ENCODE measurements at places on chromosomes 13 and 19. TPM values are rescaled to one million over a fixed set of nuclear protein-coding genes. Genes with fewer than 3 reads are reported as not detected.
A peak's percentile ranks its signal among the peaks of the same experiment; 100 is the strongest.

- DNase-seq, result no peak
- H3K27me3 ChIP-seq, result peaks cover 2% of the 10 kb centered on the region
- H3K36me3 ChIP-seq, result no peaks in the 10 kb centered on the region
Observed at GRCh38 chr13:43905435-43906031, 25.8 kb downstream of the LACC1 start.

Gene NUDT19
- total RNA-seq, result 10.0 TPM

- peaks cover 27% of the 10 kb centered on the region for H3K4me1 ChIP-seq
- DNase-seq, result no peak
- H3K36me3 ChIP-seq, result no peaks in the 10 kb centered on the region
- H3K27ac ChIP-seq, result no peak overlapping the region
- H3K27me3 ChIP-seq, result peaks cover 15% of the 10 kb centered on the region
- H3K4me3 ChIP-seq, result no peak overlapping the region
Observed at GRCh38 chr13:99997702-99998214, 16.2 kb downstream of the ZIC2 start.

DNA sequence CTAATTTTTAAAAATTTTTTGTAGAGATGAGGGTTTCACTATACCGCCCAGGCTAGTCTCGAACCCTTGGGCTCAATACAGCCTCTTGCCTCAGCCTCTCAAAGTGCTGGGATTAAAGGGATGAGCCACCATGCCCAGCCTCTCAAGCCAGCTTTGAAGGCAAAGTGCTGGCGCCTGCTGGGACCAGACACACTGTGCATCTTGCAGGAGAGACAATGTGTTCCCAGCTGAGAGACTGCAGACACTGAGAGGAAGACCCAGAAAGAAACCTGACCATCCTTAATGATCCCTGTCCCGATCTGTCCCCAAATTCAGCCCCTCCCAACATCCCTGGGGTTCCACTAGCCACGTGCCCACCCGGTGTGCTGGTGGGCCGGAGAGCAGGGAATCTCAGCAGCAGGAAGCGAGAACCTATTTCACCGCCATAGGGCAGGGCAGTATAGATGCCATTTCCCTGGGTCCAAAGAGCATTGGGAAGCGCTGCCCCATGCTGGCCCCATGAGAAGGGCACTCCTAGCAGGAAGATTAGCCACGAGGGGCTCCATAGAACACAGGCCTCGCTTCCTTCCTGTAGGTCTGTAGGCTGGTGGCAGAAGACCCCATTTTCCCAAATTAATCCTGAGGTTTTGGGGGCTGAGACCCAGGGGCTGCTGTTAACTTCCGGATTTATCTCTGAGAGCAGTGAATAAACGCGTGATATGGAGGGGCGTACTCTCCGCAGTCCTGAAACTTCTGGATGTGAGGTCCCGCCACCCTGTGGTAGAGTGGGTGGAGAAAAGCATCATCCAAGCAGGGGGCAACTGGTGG is 968 bp downstream of the RAVER1 start:
- H3K27ac ChIP-seq, result peak overlapping the region; percentile 99
- peaks cover 6% of the 10 kb centered on the region for H3K36me3 ChIP-seq
- H3K4me3 ChIP-seq, result peak overlapping the region; percentile 94
- no peak for DNase-seq
- H3K4me1 ChIP-seq, result peaks cover 28% of the 10 kb centered on the region

GRCh38 chr19:17245535-17245984 is at the start of gene NR2F6:
Gene NR2F6, minus strand, starts transcription at chr19:17245919. Its CDS starts 699 bp downstream, at chr19:17245220.
- peak within 1 kb of the TSS; percentile 88 for H3K27ac ChIP-seq
- no peaks in the 10 kb centered on the region for H3K36me3 ChIP-seq
- peaks cover 53% of the 10 kb centered on the region for H3K4me1 ChIP-seq
- H3K4me3 ChIP-seq, result peak within 1 kb of the TSS; percentile 90
- no peak for DNase-seq

- H3K27ac ChIP-seq, result peak overlapping the region; percentile 9
- no peak for DNase-seq
- peaks cover 23% of the 10 kb centered on the region for H3K4me1 ChIP-seq
- H3K27me3 ChIP-seq, result no peaks in the 10 kb centered on the region
- no peak overlapping the region for H3K4me3 ChIP-seq
Observed at GRCh38 chr13:76730220-76730619, 156.0 kb downstream of the KCTD12 start.

DNA sequence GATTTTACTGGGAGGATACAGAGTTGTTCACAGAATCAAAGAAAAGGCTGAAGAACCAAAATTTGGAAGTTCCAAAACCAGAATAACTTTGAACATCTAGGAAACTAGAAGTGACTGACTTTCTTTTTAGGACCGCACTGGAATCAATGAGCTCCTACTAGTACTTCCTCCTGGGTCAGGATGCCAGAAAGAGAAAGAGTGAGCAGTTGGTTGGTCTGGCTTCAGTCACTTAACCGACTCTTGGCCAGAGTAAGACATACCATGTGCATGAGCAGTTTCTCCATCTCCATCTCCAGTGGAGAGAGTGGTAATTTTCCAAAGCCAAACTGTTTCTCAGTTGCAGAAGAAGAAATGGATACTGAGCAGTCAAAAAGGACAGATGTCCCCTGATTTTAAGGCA is 27.1 kb upstream of the MTUS2 start:
- no peak for DNase-seq
- peaks cover 9% of the 10 kb centered on the region for H3K4me1 ChIP-seq
- H3K4me3 ChIP-seq, result no peak overlapping the region
- H3K27me3 ChIP-seq, result peaks cover 20% of the 10 kb centered on the region
- H3K27ac ChIP-seq, result no peak overlapping the region
- no peaks in the 10 kb centered on the region for H3K36me3 ChIP-seq

DNA sequence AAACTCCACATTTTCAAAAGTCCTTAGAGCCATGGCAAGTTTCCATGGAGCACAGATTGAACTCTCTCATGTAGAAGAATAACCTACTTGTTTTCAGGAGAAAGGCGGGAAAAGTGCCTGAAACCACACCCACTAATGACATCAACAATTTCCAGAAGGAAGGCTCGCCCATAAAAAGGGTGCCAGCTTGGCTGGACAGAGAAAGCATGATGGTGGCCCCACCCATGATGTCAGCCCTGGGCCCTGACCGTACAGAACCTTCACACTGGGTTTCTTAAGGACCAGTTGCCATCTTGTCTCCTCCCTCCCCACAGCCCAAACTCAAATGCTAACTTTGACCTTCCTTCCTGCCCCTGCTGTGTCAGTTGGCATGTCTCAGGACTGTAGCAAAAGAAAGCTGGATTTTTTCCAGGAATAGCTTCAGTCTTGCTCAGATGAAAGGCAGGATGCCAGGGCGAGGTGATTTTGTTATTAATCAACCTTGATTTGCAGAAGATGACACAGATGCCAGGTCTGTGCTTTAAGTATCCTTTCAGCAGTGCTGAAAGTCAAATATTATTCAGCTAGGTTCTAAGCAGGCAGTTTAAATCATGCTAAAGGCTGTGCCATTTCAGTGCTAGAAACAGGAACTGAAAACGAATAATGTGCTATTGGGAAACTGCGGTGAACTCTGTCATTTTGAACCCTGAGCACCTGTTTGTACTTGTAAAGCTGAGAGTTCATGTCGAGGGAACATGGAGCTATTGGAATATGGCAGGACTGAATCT is 89.5 kb upstream of the RFC3 start:
- peaks cover 16% of the 10 kb centered on the region for H3K4me1 ChIP-seq
- H3K4me3 ChIP-seq, result no peak overlapping the region
- no peak overlapping the region for H3K27ac ChIP-seq
- H3K36me3 ChIP-seq, result no peaks in the 10 kb centered on the region
- H3K27me3 ChIP-seq, result no peaks in the 10 kb centered on the region
- DNase-seq, result no peak

DNA sequence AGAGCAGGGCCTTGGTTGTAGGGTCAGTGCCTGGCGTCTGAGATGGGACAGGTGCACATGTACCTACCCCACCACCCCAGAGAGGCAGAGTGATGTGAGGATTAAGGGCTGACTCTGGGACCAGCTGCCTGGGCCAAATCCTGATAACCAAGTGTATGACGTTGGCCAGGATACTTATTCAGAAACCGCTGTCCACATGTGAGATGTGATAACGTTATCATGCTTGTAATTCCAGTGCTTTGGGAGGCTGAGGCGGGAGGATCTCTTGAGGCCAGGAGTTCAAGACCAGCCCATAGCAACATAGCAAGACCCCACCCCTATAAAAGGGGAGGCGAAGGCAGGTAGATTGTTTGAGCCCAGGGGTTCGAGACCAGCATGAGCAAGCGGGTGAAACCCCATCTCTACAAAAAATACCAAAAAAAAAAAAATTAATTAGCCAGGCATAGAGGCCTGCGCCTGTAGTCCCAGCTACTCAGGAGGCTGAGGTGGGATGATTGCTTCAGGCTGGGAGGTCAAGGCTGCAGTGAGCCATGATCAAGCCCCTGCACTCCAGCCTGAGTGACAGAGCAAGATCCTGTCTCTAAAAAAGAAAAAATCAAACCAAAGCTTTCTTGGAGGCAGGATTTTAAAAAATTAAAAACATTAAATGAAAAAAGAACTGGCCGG is 10.0 kb downstream of the ADGRE5 start:
- no peak overlapping the region for H3K4me3 ChIP-seq
- H3K27ac ChIP-seq, result no peak overlapping the region
- H3K36me3 ChIP-seq, result peaks cover 10% of the 10 kb centered on the region
- H3K4me1 ChIP-seq, result no peaks in the 10 kb centered on the region
- no peak for DNase-seq
- H3K27me3 ChIP-seq, result no peaks in the 10 kb centered on the region

- peaks cover 5% of the 10 kb centered on the region for H3K4me1 ChIP-seq
- H3K4me3 ChIP-seq, result no peak overlapping the region
- H3K27me3 ChIP-seq, result no peaks in the 10 kb centered on the region
- H3K27ac ChIP-seq, result no peak overlapping the region
Observed at GRCh38 chr13:62643799-62644524, 1228.3 kb upstream of the PCDH20 start.

DNA sequence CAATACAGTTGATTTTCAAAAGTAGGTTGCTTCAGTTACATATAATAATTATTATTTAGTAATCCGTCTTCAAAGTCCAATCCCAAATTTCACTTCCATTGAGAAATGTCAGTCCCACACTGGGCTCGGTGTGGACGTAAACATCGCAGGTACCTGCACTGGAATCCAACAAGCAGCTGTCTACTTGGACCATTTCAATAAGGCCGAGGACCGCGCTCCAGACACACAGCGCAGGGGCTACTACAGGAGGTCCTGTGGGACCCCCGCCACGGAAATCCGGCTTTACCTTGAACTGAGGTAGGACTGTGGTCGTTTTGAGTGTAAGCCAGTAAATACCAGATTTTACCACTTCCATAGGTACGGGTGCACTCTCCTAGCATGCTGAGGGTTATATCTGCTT is 30.8 kb downstream of the IRS2 start:
- H3K4me1 ChIP-seq, result peaks cover 28% of the 10 kb centered on the region
- H3K36me3 ChIP-seq, result peaks cover 29% of the 10 kb centered on the region
- no peak overlapping the region for H3K4me3 ChIP-seq
- no peak for DNase-seq
- H3K27me3 ChIP-seq, result no peaks in the 10 kb centered on the region

GRCh38 chr19:30003866-30004265 is 61.8 kb downstream of the URI1 start:
- no peak overlapping the region for H3K4me3 ChIP-seq
- peaks cover 10% of the 10 kb centered on the region for H3K36me3 ChIP-seq
- H3K4me1 ChIP-seq, result peaks cover 25% of the 10 kb centered on the region
- no peak for DNase-seq
- no peak overlapping the region for H3K27ac ChIP-seq
- H3K27me3 ChIP-seq, result no peaks in the 10 kb centered on the region

- no peaks in the 10 kb centered on the region for H3K36me3 ChIP-seq
- peaks cover 13% of the 10 kb centered on the region for H3K4me1 ChIP-seq
- H3K4me3 ChIP-seq, result no peak overlapping the region
- no peaks in the 10 kb centered on the region for H3K27me3 ChIP-seq
- no peak overlapping the region for H3K27ac ChIP-seq
Observed at GRCh38 chr13:60012488-60012887, 151.2 kb downstream of the DIAPH3 start.

GRCh38 chr13:80572308-80572922 is 231.5 kb upstream of the SPRY2 start:
- no peak overlapping the region for H3K27ac ChIP-seq
- no peak overlapping the region for H3K4me3 ChIP-seq
- H3K4me1 ChIP-seq, result no peaks in the 10 kb centered on the region
- H3K36me3 ChIP-seq, result no peaks in the 10 kb centered on the region

Gene KLK12
- total RNA-seq, result not detected

- H3K27ac ChIP-seq, result no peak overlapping the region
- H3K27me3 ChIP-seq, result peaks cover 5% of the 10 kb centered on the region
- H3K4me3 ChIP-seq, result no peak overlapping the region
- no peaks in the 10 kb centered on the region for H3K4me1 ChIP-seq
Observed at GRCh38 chr13:34640179-34640992, 301.7 kb upstream of the NBEA start.

Gene METTL21C
- not detected for total RNA-seq

- H3K27me3 ChIP-seq, result peaks cover 3% of the 10 kb centered on the region
- peak overlapping the region; percentile 91 for H3K4me3 ChIP-seq
- DNase-seq, result no peak
- no peak overlapping the region for H3K27ac ChIP-seq
Observed at GRCh38 chr19:49151267-49152118, 3.7 kb downstream of the HRC start.

GRCh38 chr13:51683597-51683996 is 99.3 kb downstream of the WDFY2 start:
- DNase-seq, result no peak
- H3K27me3 ChIP-seq, result no peaks in the 10 kb centered on the region

DNA sequence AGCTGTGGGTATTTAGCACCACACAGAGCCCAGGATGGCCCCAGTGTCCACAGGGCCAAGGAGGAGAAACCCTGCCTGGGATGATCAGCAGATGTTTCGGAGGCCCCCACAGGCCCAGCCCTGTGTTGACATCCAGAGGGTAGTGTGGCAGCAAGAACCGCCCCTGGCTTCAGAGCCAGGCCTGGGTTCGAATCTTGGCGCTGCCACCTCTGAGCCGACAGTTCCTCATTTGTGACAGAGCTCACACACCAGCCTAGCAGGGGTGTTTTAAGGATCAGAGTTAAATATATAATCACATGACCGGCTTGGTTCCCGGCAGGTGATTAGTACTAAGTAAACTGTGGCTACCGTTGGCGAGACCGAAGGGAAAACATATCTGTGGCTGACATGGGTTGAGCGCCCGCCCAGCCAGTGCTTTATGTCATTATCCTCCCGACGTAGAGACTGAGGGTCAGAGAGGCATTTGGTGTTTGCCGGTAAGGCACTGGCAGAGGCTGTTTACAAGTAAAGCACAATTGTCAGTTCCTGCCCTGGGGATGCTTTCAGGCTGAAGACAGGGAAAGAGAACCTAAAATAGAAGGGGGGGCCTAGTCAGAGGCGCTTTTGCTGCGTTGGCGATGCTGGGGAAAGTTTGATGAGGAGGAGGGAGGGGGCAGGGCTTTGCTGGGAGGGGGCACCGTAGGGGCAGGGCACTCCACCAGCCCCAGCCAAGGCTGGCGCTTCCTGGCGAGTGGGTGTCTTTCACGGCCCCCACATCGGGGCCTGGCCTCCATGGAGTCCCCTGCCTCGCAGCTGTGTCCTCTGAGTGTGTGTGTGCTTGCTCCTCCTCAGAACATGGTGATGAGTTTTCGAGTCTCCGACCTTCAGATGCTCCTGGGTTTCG is 4.8 kb downstream of the PIAS4 start:
- peaks cover 22% of the 10 kb centered on the region for H3K4me1 ChIP-seq
- H3K27me3 ChIP-seq, result no peaks in the 10 kb centered on the region
- no peak for DNase-seq
- no peak overlapping the region for H3K27ac ChIP-seq
- H3K4me3 ChIP-seq, result no peak overlapping the region
